ENCODE measurements at places on chromosomes 13 and 19.

- no peak for DNase-seq
Observed at GRCh38 chr19:47253467-47253881, 2.9 kb upstream of the CCDC9 start.

GRCh38 chr19:3880471-3881271 is at the start of gene ATCAY:
Gene ATCAY, plus strand, starts transcription at chr19:3880685. Its CDS starts 5,083 bp downstream, at chr19:3885768.
- DNase-seq = peak; percentile 21

DNA sequence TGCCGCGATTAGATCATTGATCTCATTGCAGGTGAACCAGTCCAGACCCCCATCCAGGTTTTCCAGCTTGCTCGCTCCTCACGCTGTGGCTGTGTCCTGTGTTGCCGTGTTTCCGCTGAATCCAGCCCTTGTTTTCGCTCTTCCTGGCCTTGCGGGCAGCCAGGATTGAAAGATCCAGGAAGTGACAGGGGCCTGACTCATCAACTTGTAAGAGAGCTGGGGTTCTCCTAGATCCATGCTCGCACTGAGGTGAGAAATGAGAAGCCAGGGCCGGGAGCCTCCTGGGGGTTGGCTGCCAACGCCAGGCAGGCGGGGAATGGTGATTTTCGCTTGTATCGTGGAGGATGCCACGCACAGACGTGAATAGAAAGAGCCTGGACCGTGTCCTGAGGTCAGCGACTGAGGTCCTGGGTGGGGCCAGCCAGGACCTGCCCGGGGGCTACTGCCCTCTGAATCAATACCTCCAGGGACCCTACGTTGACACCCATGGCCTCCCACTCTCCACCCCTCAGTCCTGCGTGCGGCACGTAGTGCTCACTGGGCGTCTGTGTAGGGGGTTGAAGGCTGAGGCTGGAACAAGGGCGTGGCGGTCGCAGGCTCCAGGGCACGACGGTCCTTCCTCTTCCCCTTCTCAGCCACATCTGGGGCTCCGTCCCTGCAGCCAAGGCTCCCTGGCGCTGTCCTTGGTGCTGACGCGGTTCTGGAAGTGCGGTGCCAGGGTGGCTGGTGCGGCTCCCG is 7.3 kb upstream of the PTPRH start:
- DNase-seq = peak; percentile 74

DNA sequence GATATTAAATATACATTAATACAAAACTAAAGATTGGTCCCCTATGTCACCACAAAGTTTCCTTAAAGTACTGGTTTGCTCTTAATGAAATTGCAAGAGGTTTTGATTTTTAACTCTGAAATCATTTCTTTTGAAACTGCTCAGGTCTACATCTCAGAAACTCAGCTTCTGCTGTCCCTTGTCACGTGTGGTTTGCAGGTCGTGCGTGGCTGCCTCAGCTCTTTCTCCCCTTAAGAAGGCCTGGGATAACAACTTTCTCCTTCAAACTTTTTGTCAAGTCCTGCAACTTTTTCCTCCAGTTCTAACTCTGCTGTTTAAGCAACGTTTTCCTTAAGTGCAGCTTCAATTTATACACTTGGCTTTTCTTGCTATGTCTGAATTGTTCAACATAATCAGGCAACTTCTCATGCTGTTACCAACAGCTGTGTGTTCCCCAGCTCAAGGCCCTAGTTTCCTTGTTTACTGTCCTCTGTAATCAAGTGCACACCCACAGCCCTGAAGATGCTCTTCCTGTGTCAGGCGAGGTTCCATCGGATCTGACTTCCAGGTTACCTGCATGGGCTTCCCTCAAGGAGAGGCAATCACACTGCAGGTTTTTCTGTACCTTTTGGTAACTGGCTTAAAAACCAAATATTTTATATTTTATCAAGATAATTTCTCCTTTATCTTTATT is 13.5 kb downstream of the C13orf46 start:
- no peak for DNase-seq

- no peak for DNase-seq
Observed at GRCh38 chr13:43879755-43880181, at the start of gene LACC1. Gene LACC1, plus strand, starts transcription at chr13:43879904. Its CDS starts 1,082 bp downstream, at chr13:43880986.

DNA sequence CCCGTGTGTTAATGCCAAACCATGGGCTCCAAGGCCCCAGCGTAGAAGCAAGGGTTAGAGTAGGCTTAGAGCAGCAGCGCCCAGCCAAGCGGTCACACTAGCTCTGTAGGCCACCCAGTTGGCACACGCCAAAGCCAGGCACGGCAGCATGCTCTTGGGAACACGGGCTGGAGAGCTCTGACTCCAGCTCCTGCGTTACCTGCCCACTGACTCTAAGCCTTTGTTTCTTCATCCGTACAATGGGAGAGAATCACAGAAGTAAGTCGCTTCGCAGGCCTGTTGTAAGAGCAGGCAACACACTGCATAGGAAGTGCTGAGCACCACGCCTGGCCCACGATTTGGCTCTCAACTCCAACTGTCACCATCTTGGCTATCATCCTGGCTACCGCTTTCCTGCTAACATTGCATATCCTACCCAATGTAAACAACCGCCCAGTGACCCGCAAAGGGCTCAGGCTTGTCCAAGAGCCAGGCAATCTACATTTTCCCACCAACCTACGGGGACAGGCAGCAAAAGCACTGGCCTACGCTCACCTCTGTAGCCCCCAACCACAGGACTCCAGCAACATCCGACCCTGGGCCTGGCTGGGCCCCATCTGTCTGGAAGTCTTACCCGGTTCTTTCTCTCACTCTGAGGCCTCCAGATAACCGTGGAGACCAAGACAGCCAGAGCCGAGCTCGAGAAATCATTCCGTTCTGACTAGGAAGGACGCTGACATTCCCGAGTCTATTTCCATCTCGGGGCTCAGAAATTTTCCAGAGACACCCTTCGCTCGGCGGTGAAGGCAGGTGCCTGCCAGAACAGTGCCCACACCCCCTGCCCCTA is 91.5 kb upstream of the ZNF507 start:
- no peak for DNase-seq

DNA sequence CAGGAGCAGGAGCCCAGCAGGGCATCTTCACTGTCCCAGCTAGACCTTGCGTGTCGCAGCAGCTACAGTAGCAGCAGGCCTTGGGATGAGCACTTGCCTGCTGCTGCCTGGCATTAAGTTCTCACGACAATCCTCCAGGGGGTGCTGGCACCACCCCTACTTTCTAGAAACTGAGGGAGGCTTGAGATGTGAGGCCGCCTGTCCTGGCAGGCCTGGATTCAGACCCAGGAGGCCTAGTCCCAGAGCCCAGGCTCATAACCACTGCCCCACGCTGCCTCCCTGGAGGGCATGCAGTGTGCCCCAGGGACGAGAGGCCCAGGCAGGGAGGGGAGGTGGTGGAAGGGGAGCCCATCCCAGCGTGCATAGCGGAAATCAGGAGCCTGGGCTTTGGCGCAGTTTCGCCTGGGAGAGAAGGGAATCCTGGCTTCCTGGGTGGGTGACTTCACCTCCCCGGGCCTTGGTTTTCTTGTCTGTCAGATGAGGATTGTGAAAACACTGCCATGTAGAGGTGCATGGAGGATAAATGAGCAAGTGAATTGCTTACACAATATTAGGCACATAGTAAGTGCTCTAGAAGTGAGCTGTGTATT is 26.1 kb downstream of the PPP5C start:
- DNase-seq = no peak

DNA sequence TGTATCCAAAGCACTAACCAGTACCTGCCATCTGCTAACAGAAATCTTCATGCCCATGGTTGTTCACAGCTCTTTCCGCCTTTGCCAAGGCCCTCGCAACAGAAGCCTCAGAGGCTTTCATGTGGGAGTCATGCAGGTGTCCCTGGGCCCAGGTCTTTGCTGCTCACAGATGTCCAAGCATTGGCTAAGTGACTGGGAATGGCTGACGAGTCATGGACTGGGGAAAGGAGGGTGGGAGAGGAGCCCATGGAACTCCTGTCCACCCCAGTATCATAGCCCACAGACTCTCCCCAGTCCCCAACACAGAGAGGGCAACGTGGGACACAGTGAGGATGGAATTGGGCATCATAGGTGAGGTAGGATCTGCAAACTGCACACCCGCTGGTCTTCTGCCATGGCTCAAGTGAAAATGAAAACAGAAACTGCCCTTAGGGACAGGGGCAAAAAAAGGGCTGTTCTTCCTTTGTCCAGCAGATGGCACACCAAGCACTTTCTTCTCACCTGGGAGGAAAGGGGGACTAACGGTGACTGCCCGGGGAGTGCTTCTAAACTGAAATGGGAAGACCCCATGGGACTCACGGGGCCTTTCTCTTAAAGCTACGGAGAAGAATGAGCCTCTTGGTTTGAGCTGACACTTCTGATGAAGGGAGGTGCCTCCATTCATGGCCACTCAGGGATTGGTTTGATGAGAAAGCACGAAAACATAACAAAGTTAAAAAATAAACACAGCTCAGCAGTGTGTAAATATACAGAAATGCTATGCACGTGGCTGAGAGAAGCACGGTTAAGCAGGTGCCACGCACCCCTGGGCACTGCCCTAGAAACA is 11.1 kb upstream of the DHRS12 start:
- peak; percentile 43 for DNase-seq

DNA sequence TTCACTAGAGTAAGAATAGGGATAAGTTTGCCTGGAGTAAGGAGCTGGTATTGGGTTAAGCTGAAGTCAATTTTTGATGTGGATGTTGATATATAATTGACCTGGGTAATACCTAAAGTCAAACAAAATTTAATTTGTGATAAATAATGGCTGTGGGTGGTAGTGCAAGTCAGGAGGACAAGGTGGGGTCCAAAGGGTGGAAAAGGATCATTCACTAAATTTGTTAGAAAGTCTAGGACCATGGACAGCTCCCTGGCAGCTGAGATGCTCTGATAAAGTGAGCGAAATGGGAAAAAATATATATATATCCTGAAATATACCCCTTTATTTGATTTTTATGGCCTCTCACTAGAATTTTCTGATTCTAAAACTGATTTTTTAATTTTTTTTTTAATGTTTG is 463.5 kb downstream of the GPC6 start:
- DNase-seq = peak; percentile 2

DNA sequence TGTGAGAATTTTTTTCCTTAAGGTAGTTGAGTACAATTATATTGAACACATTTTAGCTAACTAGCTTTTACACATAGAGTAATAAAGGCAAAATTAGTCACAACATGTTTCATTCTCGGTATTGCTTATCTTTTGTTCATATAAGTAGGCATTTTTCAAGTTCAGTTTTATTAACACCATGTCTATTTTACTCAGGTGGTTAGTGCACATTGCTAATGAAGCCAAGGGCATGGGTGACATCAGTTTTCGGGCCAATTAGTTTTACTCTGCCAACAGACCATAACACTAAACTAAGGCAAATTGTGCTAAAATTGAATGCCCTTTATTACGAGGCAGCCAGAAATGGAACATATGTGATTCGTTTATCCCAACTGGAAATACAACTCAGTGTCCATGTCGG is 19.6 kb upstream of the PCDH17 start:
- DNase-seq = no peak

DNA sequence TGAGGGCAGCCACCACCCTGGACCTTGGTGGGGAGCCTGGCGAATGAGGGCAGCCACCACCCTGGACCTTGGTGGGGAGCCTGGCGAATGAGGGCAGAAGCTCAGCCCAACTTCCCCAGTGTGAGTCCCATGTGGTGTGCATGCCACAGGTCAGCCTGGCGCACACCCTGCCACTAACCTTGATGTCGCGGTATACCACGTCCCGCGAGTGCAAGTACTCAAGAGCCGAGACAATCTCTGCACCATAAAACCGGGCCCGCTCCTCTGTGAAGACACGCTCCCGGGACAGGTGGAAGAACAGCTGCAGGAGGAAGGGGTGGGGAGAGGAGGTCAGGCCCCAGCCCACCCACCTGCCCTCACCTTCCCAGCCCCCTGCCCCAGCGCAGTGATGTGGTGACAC is 11.3 kb upstream of the CCNP start:
- DNase-seq = no peak

DNA sequence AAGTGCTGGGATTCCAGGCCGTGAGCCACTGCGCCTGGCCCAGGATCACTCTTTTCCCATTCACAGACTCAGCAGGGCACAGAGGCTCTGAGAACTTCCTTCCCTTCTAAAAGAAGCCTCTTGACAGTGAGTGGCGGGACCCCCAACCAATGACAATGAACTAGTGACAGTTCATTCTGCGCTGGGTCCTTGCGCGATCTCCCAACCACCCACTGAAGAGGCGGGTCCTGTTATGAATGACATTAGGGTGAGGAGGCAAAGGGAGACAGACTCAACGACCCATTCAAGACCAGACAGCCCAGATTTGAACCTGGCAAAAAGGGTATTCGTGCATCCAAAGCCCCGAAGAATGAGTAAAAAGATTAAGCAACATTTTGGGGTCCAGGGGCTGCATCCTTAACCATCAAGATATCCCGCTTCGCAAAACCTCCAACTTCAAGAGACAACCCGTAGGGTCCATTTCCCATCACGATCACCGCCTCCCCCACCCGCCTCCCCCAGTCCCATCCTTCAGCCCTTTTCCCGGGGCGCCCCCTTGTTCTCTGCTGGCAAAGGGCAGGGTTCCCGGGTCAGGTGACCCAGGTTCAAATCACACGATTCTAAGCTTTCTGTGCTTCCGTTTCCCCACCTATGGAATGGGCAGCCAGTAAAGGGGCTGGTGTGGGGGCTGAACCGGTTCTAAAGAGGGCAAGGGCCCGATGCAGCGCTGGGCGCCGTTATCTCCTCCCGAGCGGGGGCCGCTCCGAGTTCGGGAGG is 719 bp downstream of the SUGP2 start:
- DNase-seq = peak; percentile 85

GRCh38 chr19:18417250-18418028 is 1.8 kb upstream of the SSBP4 start:
- peak; percentile 45 for DNase-seq

DNA sequence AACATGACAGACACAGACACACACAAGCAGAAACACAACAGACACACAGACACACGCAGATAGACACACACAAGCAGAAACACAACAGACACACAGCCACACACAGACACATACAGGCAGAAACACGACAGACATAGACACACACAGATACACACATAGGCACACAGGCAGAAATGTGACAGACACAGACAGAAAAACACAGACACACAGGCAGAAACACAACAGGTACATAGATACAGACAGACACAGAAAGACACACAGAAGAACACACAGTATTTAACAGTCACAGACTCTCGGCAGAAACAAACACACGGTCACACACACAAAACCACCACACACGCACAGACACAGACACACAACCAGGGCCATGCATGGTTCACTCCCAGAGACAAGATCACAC is 905 bp downstream of the TBXA2R start:
- no peak for DNase-seq

DNA sequence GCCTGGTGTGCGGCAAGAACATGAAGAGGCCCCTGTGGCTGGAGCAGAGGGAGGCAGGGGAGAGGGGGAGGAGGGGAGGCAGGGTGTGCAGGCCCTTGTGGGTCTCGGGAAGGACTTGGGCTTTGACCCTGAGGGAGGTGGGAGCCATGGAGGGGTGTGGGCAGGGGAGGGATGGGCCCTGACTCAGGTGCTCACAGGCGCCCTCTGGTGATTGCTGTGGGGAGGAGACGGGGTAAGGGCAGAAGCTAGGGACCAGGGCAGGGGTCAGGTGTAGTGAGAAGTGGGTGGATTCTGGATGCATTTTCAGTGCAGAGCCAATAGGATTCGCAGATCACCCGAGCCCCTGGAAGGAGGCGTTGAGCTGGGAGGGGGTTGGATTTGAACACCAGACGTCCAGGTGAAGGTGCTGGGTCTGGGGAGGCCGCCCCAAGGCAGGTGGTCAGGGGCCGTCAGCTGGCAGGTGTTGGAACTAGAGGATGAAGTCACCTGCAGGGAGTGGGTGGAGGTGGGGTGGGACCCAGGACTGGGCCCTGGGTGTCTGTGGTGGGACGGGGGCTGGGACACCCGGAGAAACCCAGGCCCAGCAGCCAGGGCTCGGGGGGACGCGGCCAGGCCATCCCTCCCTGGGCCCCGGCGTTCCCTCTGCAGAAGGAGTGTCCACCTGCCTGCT is 185.4 kb downstream of the KDM4B start:
- no peak for DNase-seq

GRCh38 chr19:42443944-42444398 is 1.2 kb upstream of the CXCL17 start:
- no peak for DNase-seq
